ENCODE measurements at places on chromosomes 5 and 9.

DNA sequence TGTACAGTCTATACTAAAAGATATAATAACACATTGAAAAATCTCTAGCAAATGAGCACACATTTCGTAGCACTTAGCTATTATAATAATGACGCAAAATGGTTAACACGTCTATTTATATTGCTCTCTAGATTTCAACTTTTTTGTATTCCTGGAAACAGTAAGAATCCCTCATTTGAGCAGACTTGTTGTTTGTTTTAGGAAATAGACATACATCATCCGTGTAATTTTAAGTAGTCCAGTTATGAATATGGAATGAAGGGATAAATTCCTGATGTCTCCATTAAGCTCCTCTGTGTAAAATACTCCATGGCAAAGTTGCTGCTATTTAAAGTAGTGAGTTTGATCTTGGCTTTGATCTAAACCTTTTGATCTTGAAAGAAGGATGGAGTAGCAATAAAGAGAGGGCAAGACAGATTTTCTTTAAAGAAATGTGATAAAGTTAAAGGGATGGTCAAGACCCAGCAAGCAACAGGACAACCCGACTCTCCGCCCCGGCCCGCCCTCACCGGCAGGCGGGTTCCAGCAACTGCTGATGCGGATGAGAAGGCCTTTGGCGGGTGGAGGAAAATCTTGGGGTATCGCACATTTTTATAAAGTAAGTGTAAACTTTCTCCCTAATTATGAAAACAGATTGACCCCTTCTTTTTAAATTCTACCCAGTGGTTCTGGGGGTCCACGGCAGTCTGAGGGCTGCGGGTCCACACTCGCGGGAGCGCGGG is 277.4 kb downstream of the AOPEP start:
- no peak for DNase-seq

DNA sequence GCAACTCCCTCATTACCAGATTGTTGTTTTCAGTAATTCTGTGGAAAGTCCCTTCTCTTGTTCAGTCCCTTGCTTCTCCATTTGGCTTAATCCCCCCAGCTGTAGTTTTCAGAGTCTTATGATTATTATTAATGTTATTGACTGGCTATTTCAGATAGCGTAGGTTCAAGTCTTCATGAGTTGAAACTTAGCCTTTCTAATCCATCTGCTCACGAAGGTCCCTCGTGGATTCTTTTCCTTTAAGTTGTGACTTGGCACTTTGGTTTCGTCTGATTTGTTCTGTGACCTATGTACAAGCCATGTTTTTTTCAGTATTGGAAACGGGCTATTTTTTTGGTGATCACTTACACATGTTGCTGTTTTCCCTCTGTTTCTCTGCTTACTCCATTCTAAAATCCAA is 260.3 kb downstream of the TMEM167A start:
- no peak for DNase-seq

GRCh38 chr9:36970007-36970888 is 63.8 kb downstream of the PAX5 start:
- no peak for DNase-seq

- DNase-seq = no peak
Measured at GRCh38 chr5:108983461-108984092, 235.9 kb downstream of the FER start.

GRCh38 chr5:64526734-64527439 is 21.1 kb downstream of the RGS7BP start:
- DNase-seq = no peak

DNA sequence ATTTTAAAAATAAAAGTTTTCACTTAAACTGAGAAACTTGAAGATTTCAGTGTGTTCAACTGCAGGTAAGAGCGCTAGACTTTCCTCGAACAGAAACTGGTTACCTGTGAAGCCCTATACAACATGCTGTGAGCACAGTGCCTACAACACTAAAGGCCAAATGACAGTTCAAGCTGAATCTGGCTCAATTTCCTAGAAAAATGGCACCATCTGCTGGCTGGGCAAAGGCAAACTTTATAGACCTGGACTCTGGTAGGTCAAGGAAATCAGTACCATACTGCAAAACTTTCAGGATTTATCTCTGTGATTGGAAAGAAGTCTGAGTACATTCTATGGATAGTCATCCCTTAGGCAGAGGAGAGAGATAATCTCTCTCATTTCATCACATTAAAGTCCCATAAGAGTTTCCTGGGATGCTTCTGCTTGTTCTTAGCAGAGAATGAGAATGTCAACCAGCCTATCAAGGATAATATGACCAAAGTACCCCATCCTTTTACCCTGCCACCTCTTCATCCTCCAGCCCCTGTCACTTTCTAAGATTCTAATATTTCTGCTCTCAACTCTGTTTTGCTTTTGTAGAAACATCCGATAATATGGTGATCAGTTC is 31.8 kb upstream of the FOXB2 start:
- no peak for DNase-seq

- DNase-seq = no peak
Measured at GRCh38 chr5:78779771-78780616, 131.4 kb upstream of the LHFPL2 start.

- DNase-seq = no peak
Measured at GRCh38 chr5:66513130-66513529, 83.1 kb upstream of the MAST4 start.

- no peak for DNase-seq
Measured at GRCh38 chr9:75491533-75491932, 398.9 kb upstream of the PCSK5 start.

- peak; percentile 52 for DNase-seq
Measured at GRCh38 chr5:87243161-87243844, 24.4 kb upstream of the RASA1 start.

GRCh38 chr9:127741831-127742434 is 6.8 kb upstream of the TOR2A start:
- DNase-seq = no peak

DNA sequence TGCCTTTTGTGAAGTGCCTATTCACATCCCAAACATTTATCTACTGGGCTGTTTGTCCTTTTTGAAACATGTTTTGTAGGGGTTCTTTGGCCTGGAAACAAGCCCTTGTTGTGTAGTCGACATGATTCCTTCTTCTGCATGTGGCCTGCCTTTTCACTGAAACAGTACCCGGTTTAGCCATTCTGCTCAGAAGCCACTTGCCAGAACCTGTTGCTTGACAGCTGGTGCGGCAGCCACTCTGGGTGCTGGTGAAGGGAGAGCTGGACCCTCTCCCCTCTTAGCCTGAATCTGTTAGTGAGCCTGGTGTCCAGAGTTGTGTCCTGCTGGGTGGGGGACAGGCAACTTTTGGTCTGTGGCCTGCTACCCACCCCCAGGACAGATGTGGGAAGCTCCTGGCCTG is 128.8 kb upstream of the CACNA1B start:
- no peak for DNase-seq

DNA sequence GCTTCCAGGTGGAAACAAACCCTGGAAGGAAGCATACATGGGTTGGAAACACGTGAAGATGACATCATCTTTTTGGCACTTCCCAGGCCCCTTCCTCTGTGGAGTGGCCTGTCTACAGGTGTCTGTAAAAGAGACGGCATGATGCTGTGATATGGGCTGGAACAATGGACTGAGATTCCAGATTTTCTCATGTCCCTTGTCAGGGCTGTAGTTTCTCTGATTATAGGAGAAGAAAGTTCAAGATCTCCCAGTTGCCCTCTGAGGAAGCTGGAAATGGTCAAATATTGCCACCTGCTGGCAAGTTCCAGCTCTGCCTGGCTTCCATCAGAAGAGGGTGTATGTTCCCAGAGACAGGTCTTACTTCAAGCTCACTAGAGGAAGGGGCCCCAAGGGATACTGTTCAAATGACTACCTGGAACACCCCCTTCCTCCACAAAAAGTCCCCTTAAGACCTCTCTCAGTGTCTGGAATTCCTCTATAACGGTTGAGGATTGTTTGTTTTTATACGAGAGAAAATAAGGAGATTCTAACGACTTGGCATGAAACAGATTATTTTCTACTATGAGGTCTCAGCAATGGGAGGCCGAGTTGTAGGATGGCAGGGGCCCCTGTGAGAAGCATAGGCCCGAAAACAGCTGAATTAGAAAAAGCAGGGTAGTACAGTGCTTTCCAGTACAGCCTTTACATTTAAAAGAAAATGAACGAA is 7.3 kb upstream of the ANXA6 start:
- peak; percentile 60 for DNase-seq

GRCh38 chr5:84014966-84015365 is 294.3 kb upstream of the HAPLN1 start:
- DNase-seq = no peak

GRCh38 chr5:344668-345067 is 23.2 kb downstream of the AHRR start:
- no peak for DNase-seq

DNA sequence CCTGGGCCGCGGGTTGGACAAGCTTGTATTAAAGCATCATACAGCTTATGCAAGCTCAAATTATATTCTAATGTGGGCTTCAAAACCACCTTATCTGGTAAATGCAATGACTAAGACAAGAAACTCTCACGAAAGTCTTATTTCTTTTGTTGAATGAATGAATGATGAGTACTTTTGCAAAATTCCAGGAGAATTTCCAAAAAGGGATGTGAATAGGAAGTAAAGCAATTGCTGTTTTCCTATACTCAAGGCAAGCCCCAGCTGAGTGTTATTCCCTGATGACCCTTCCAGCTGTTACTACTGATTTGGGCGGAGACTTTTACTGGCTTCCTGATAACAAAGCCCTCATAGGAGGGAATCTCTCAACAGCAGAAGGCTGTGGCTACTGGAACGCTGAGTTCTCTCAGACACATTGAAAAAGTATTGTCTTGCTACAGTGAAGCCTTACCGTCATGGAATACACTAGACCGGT is 162.8 kb downstream of the SREK1 start:
- no peak for DNase-seq

DNA sequence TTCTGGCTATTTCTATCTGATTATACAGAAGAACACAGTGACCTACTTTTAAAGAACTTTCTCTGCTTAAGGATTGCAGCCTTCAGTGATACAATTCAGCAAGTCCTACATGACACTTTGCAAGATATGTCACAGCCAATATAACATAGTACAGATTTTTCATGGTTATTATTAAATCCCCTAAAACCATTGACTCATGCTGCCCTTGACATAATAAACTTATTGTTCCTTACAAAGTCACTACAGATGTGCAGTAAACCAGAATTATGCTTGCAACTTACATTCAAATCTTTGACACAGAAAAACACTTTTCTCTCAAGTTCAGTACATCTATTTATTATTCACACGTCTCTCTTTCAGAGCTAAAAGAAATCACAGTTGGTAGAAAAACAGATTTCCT is 1136.3 kb upstream of the ACO1 start:
- no peak for DNase-seq

- no peak for DNase-seq
Measured at GRCh38 chr9:19146441-19147024, 19.2 kb upstream of the PLIN2 start.

DNA sequence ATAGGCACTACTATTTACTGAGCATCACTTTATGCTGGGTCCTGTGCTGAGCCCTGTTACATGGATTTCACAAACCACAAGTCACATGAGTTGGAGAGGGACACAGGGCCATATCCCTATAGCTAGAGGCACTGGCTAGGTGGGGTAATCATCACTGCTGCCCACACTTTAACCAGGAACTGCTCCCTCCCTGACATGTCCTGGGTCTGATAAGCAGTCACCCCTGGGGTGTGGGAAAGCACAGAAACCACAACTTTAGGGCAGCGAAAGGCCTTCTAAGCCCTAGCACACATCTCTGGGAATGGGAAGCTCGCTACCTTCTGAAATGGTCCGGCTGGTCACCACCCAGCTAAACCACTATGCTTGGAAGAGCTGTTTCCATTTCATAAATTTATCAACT is 15.0 kb downstream of the TBC1D2 start:
- no peak for DNase-seq

DNA sequence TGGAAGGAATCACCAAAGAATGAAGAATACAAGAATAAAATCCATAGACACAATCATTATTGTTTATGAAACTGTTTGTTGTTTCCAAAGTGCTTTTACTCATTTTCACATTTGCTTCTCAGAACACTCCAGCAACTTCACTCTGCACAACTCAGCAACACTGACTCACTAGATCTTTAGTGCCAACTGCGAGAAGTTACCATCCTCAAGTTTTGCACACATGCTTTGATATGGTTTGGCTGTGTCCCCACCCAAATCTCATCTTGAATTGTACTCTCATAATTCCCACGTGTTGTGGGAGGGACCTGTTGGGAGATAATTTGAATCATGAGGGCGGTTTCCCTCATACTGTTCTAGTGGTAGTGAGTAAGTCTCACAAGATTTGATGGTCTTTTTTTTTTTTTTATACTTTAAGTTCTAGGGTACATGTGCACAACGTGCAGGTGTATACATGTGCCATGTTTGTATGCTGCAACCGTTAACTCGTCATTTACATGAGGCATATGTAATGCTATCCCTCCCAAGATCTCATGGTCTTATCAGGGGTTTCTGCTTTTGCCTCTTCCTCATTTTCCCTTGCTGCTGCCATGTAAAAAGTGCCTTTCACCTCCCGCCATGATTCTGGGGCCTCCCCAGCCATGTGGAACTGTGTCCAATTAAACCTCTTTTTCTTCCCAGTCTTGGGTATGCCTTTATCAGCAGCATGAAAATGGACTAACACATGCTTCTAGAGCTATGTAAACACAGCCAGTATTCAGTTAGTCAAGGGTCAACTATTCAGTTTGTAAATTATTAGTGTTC is 36.9 kb downstream of the CLINT1 start:
- no peak for DNase-seq

DNA sequence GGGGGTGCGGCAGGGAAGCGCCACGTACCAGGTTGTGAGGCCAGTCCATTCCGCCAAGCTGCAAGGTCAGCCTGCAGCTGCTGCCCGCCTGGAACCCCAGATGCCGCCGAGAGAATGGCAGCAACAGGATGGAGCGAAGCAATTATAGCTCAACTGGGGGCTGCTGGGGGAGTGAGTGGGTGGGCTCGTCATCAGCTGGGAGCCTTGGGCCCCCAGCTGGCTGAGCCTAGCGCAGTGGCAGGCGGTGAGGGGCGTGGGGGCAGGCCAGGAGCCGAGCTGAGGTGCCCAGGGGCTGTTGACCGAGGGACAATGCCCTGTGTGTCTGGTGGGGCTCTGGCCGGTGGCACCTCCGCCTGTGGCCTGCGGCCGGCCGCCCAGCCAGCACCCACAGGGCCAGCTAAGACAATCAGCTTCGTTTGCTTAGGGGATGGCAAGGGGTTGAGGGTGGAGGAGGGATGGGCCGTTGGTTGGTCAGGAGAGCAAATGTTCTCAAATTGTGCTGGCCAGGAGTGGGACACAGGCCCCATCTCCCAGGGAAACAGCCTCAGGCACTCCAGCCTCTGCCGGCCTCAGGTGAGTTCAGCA is at the start of gene IL17B:
Gene IL17B (minus strand): TSS at position 116 of the 585 bp plus-strand sequence. CDS start 67 bp downstream, at position 49.
- DNase-seq = no peak

- no peak for DNase-seq
Measured at GRCh38 chr5:179298181-179298993, 46.9 kb downstream of the ADAMTS2 start.

- no peak for DNase-seq
Measured at GRCh38 chr9:128250839-128251731, 24.7 kb downstream of the GOLGA2 start.

DNA sequence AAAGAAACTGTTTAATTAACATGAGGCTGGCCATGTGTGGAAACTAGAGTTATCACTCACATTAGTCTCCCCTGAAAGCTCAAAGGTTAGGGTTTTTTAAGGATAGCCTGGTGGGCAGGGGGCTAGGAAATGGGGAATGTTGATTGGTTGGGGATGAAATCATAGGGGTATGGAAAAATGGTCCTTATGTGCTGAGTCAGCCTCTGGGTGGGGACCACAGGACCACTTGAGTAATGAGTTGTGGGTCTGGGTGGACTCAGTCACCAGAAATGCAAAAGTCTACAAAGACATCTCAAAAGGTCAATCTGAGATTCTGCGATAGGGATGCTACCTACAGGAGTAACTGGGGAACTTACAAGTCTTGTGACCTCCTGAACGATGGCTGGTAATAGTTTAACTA is 362.8 kb downstream of the DMAC1 start:
- DNase-seq = no peak

All from T-helper 2 cell (primary cell).